ENCODE measurements at places on chromosomes 1 and 21. TPM values are rescaled to one million over a fixed set of nuclear protein-coding genes. Genes with fewer than 3 reads are reported as not detected.
A peak's percentile ranks its signal among the peaks of the same experiment; 100 is the strongest.

The VWA1 gene
- total RNA-seq = not detected

- H3K27ac ChIP-seq = no peak overlapping the region
- no peak overlapping the region for H3K4me3 ChIP-seq
- H3K27me3 ChIP-seq = no peaks in the 10 kb centered on the region
- H3K36me3 ChIP-seq = no peaks in the 10 kb centered on the region
These were observed 155.4 kb downstream of the URB2 start for GRCh38 chr1:229781453-229781852.

The CAMTA1 gene
- total RNA-seq = 118 TPM

The PIGR gene
- not detected for total RNA-seq

The FBXO2 gene
- not detected for total RNA-seq

The TAL1 gene
- total RNA-seq = not detected

The F3 gene
- not detected for total RNA-seq

GRCh38 chr1:160836561-160836960, 26.1 kb downstream of the CD244 start:
- no peak overlapping the region for H3K4me3 ChIP-seq
- no peak overlapping the region for H3K27ac ChIP-seq
- H3K27me3 ChIP-seq = no peaks in the 10 kb centered on the region
- no peaks in the 10 kb centered on the region for H3K36me3 ChIP-seq

The CR1 gene
- total RNA-seq = not detected

- no peaks in the 10 kb centered on the region for H3K36me3 ChIP-seq
- no peak overlapping the region for H3K27ac ChIP-seq
- no peaks in the 10 kb centered on the region for H3K27me3 ChIP-seq
- H3K4me3 ChIP-seq = no peak overlapping the region
- no peaks in the 10 kb centered on the region for H3K4me1 ChIP-seq
- DNase-seq = peak; percentile 71
These were observed 184.8 kb downstream of the BRINP2 start for GRCh38 chr1:177355575-177355974.

The LYST gene
- total RNA-seq = 7.8 TPM

The HPDL gene
- total RNA-seq = not detected

- H3K4me3 ChIP-seq = no peak overlapping the region
- H3K4me1 ChIP-seq = no peaks in the 10 kb centered on the region
- DNase-seq = no peak
These were observed 18.8 kb downstream of the AVPR1B start for GRCh38 chr1:206098242-206098919.

The OR2AK2 gene
- total RNA-seq = 0.22 TPM

The RIPPLY3 gene
- not detected for total RNA-seq

- H3K27me3 ChIP-seq = no peaks in the 10 kb centered on the region
- DNase-seq = no peak
- no peaks in the 10 kb centered on the region for H3K36me3 ChIP-seq
- no peak overlapping the region for H3K27ac ChIP-seq
- no peak overlapping the region for H3K4me3 ChIP-seq
These were observed 64.4 kb downstream of the CDC7 start for GRCh38 chr1:91564888-91565701.

GRCh38 chr21:46069166-46069565, 28.7 kb upstream of the COL6A2 start:
- H3K4me3 ChIP-seq = no peak overlapping the region
- no peaks in the 10 kb centered on the region for H3K36me3 ChIP-seq
- no peaks in the 10 kb centered on the region for H3K4me1 ChIP-seq

- H3K4me3 ChIP-seq = no peak overlapping the region
- no peaks in the 10 kb centered on the region for H3K36me3 ChIP-seq
- H3K4me1 ChIP-seq = no peaks in the 10 kb centered on the region
These were observed 67.5 kb upstream of the GFI1 start for GRCh38 chr1:92554216-92554615.

The SLC16A4 gene
- total RNA-seq = 51.4 TPM

The FDPS gene
- 377 TPM for total RNA-seq

Measured in Karpas-422 (cell line).